ENCODE measurements at places on chromosomes 16 and 17.

GRCh38 chr17:49356320-49356719 lies 5.7 kb downstream of the ZNF652 start:
- no peak for DNase-seq

DNA sequence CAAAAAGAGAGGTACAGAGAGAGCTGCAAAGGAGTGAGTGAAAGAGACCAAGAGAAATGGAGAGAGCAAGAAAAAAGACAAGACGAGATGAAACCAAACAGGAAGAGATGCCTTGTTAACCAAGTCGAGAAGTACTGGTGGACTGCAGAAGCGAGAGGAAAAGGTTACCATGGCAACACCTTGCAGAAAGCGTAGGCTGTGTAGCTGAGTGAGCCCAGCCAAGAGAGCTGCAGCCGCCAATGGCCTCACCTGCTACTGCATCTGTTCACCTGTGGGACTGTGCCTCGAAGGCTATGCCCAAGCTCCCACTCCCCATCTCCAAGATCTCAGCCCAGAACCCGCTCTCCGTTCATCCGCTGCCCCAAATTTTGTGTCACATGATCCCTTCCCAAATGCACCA lies 161.3 kb downstream of the SLC39A11 start:
- DNase-seq: no peak

DNA sequence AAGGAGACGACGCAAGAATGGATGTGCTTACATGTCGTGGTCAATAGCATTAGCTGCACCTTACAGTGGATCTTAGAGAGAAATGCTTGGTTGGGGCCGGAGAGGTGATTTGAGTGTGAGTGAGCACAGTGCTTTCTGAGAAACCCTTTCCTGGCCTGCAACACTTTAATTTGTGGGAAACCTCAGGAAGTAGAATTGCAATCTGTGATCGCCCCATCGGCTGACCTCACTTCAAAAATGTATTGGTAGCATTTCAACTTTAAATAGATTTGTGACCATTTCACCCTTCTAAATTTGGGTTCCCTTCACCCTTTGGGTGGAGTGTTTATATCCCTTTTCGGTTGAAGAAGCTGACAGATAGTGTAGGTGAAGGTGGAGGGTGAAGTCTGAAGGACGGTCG lies 13.2 kb downstream of the PRKCB start:
- no peak for DNase-seq

- no peak for DNase-seq
Observed at GRCh38 chr16:71778780-71779179, 29.9 kb downstream of the AP1G1 start.

DNA sequence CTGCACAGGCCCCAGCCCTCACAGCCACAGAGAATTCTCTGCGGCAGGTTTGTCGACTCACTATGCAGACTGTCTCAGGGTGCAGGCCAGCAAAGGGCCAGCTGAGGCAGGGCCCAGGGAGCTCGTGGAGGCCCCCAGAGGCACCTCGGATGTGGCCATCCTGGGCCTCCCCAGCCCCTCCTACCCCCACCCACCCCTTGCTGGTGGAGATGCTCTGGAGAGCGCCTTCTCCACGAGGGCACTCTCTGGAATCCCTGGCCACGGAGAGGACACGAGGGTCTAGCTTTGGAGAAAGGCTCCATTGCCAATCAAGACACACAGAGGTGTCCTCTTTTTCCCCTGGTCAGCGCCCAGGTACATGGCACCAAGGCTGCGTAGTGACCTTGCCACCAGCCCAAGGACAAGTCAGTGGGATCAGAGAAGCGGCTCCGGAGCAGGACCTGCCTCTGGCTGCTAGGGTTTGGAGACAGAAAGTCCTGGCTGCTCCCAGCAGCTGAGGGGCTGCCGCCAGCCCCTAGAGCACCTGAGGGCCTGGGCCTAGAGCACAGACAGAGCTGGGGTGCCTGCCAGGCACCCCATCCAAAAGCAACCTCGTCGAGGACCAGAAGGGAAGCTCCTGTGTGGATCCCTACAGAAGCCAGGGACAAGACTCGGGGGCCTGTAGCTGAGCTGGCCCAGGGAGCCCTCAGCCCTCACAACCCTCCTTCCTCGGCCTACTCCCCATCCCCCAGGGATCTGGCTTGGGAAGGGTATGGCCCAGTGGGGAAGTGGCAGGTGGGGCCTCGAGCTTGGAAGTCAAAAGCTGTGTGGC lies 18.7 kb downstream of the ARL2BP start:
- peak; percentile 70 for DNase-seq

DNA sequence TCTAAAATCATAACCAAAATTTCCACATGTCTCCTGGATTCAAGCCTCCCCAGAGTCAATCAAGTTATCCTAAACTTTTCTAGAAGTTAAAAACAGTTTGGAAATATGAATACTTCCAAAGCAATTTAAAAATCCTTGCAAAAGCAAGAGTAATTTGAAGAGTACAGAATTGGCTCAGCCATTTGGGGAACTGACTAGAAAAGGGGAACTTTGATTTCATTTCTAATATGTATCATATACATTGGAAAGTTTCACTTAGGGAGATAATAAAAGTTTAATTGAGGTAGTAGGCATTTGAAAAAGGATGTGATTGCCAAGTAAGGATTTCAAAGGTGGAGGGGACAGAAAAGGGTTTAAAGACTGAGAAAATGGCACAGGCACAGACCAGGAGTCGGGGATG lies 9.0 kb upstream of the SLFN12L start:
- no peak for DNase-seq

DNA sequence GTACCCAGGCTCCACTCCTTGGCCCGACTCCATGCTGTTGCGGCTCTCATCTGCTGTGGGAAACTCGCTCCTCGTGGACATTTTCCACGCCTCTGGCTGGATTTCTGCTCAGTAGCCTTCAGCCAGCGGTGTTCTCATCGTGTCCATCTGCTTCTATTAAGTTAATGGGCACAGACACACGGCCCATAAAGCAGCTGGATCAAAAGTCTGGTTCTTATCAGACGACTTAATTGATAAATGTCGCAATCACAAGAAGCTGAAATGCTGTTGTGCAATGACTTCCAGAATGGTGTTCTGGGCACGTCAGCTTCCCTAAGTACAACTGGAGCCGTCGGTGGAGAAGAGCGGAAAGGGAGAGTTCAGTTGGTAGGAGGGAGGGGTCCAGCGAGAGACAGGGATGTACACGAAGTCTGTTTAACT lies 211.7 kb upstream of the CHMP6 start:
- no peak for DNase-seq

DNA sequence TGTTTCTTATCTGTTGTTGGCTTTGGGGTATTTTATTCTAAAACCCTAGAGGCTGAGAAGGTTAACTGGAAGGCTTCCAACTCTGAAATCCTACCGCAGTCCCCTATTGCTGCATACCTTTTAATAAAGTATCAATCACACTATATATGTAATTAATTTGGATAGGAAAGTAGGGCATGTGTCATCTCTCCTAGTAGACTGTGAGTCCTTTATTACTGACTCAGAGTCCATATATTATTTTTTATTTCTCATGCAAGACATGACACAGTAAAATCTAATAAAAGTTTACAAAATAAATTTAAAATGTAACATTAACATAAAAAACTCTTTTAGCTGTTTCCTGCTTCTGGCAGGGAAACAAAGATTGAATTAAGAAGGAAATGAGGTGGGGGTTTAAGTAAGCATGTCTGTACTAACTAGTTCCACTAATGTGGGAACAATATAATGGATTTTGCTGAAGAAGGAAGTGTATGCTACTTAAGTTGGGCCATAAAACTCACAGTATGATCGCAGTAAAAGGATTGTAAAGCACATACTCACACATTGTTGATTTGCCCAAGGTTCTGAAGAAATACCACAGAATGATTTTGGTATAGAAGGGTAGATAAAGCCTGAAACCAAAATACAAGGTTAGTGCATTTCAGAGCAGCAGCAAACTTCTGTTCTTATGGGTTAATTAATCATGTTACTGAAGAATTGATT lies 97.6 kb upstream of the HLF start:
- DNase-seq: no peak

DNA sequence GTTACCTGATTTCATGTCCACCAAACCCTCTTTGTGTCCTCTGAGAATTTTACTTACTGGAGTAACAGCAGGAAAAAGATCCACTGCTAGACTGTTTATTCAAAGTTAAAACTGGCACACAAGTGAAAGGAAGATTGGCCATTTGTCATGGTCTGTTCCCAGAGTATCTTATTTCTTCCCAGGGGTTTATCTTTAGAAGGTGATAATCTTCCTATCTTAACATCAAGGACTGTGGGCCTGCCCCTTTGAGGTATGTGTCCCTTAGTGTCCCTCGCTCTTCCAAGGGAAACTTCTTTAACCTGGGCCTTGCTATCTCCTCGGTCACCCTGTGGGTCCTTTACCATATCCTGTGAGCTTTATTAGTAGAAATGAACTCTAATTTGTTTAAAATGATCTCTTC lies 49.7 kb downstream of the ARHGAP44 start:
- no peak for DNase-seq

DNA sequence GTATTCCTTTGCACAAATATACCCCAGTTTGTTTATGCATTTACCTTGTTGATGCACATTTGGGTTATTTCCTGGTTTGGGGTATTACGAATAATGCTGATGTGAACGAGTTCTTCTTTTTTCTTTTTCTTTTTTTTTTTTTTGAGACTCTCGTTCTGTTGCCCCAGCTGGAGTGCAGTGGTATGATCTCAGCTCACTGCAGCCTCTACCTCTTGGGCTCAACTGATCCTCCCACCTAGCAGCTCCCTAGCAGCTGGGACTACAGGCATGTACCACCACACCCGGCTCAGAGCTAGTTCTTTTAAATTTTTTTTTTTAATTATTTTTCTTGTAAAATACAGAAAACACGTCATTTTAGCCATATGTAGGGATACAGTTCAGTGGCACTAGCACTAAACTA lies 14.1 kb downstream of the RAB40C start:
- DNase-seq: no peak

GRCh38 chr16:86387468-86388440 lies 122.6 kb upstream of the FOXF1 start:
- no peak for DNase-seq

- no peak for DNase-seq
Observed at GRCh38 chr16:1182950-1183907, 30.3 kb downstream of the CACNA1H start.

- no peak for DNase-seq
Observed at GRCh38 chr16:85592700-85593493, 20.2 kb upstream of the GSE1 start.

GRCh38 chr17:37828651-37829124 lies 83.8 kb upstream of the HNF1B start:
- no peak for DNase-seq

GRCh38 chr17:48294020-48294805 lies 135.8 kb downstream of the SKAP1 start:
- DNase-seq: no peak

- no peak for DNase-seq
Observed at GRCh38 chr16:13866073-13866472, 53.9 kb upstream of the ERCC4 start.

GRCh38 chr17:57407287-57408070 lies 151.2 kb downstream of the MSI2 start:
- DNase-seq: no peak

- no peak for DNase-seq
Observed at GRCh38 chr17:57433452-57433851, 177.1 kb downstream of the MSI2 start.

DNA sequence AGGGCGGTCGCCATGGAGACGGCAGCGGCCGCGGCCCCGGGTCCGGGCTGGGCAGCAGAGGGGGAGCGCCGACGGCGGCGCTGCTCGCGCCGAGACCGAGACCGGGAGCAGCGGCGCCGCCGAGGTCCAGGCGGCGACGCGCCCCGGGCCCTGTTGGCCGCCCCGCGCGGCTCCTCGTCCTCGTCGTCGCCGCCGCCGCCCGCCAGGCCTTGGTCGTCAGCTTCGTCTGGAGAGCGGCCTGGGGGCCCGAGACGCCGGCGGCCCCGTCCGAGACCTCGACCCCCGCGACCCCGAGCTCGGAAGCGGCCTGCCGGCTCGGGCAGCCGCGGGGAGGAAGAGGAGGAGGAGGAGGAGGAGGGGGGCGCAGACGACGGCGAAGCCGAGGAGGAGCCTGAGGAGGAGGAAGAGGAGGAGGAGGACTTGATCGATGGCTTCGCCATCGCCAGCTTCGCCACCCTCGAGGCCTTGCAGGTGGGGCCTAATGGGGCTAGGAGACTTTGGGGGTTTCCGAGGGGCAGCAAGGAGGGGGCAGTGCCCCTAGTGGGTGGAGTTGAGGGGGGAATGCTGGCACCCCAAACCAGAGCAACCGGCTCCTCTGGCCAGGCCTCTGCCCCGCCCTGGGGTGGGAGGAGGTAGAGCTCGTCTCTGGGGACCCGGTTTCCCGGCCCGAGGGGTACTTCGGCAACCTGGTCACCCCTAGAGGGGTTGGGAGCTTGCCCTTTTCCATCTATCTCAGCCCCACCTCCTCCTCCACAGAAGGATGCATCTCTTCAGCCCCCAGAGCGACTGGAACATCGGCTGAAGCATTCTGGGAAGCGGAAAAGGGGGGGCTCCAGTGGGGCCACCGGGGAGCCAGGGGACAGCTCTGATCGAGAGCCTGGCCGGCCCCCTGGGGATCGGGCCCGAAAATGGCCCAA lies 1.5 kb downstream of the FBRS start:
- DNase-seq: no peak

- DNase-seq: peak; percentile 88
Observed at GRCh38 chr17:50148226-50149090, 2.0 kb downstream of the PPP1R9B start.

DNA sequence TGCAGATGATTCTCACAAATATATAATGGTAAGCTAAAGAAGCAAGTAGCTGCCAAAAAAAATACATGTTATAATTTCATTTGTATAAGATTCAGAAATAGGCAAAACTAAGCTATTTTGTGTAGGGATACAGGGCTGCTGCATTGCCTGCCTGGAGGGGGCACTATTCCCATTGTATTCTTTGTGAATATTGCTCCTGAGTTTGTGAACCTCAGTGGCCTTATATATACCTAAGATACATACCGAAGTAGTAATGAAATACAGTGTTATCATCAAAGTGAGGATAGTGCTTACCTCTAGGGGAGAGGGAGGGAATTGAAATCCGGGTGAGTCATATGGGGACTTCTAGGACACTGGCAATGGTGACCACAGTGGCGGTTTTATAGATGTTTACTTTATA lies 53.5 kb downstream of the C17orf58 start:
- no peak for DNase-seq

GRCh38 chr17:55898195-55898594 lies 147.3 kb downstream of the PCTP start:
- no peak for DNase-seq

DNA sequence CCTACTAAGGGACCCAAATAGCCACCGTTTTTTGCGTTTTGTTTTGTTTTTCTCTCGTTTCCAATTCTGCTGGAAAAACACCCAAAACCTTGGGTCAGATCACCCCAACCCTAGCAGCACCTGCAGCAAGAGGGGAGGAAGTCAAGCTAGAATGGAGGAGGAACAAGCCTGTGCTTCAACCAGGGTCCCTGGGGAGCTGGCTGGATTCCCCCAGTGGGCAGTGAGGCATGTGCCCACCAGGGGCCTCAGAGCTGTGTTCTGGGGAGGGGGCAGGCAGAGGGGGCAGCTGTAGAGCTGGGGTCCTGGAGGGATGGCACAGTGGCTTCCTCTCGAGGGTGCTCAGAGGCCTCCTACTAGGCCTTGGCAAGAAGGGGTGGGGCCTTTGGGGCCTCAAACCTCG lies 6.5 kb downstream of the CD79B start:
- peak; percentile 22 for DNase-seq
